ENCODE measurements at places on chromosomes 12 and 14.
A peak's percentile ranks its signal among the peaks of the same experiment; 100 is the strongest.

GRCh38 chr14:85024931-85025330, 505.0 kb upstream of the FLRT2 start:
- no peak for DNase-seq

DNA sequence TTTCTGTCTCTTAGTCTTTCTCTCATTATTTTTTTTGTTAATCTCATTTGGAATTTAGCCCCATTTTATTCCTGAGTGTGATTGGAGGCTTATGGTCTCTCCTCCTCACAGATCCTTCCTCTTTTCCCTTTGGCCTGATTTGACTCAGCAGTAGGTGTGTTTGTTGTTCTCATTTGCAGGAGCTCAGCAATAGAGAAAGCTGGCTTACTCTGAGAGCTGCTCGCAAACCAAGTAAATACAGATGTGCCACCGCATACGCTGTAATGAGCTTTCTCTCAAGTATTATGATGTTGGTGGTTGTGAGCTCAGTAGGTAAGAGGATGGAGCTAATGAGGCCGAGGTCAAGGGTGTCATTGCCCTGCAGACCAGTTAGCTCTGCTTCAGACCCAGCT, 206.5 kb downstream of the ETV6 start:
- peak; percentile 48 for DNase-seq

- DNase-seq: no peak
Measured at GRCh38 chr12:45284096-45284901, 68.4 kb downstream of the ANO6 start.

DNA sequence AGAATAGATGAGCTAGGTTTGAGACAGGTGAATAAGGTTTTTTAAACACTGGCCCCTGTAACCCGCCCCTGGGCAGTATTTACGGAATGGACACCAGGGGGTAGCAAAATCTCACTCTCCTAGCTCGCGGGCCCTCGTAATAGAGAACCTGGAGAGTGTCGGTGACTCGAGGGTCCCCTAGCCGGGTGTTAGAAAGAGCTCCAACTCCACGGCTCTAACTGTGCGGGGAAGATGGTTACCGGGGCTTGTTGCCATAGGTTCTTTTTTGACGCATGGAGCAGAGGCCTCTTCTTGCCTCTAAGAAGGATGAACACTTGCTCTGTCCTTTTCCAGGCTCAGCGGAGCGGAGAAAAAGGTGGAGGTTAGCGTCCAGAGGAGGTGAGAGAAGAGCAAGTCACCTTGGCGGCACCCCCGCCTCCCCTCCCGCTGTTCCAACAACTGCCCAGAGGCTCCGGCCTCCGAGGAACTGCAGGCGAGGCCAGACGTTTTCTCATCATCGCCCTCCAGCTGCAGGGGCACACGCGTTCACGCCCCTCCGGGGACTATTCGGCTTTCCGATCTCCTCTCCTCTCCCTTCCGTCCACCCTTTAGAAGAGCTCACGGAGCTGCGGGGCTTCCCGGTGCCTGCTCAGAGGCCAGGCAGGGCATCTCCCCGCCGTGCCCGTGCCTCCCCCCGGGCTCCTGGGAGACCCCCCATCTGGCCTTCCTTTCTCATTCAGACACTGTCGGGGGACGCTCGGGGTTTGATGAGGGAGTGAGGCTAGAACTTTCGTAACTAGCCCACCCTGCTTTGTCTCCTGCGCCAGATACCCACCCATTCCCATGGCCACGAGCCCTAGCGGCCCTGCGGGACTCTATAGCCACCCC, 1.4 kb upstream of the ARHGEF40 start:
- peak; percentile 86 for DNase-seq

GRCh38 chr14:49691031-49691430, 1.9 kb upstream of the KLHDC1 start:
- DNase-seq: no peak

DNA sequence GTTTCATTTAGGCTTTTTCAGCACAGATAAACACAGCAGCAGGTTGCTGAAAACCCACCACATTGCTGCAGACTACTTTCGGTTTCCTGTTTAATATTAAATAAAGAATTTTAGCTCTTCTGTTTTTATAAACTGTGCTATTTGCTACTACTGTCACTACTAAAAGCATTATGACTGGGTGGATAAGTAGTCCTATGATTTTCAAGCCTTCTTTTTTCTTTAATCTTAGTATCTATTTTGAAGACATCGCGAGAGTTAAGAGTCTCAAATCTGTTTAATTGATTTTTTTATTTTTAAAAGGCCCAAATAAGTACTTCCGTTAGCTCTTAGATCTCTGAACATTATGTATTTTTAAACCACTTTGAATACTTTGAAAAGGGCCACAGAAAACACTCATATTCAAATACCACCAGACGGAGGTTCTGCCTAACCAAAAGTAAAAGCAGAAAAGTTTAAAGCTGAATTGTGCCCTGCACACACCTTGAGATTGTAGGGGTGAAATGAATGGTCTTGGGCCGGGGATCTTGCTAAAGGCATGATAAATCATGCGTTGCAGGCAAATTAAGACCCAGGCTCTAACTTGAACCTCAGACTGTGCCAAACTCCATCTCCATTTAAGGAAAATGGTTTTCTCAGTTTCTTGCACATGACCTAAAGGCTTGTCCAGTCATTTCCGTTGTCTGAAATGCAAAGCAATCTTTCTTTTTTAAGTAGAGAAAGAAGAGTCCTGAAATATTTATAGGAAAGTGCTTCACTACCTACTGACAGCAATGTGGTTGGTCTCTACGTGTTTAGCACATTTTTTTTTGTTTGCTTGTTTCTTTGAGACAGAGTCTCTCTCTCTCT, 13.6 kb upstream of the FOXN3 start:
- DNase-seq: peak; percentile 75
